ENCODE measurements at places on chromosomes 2 and 18.

DNA sequence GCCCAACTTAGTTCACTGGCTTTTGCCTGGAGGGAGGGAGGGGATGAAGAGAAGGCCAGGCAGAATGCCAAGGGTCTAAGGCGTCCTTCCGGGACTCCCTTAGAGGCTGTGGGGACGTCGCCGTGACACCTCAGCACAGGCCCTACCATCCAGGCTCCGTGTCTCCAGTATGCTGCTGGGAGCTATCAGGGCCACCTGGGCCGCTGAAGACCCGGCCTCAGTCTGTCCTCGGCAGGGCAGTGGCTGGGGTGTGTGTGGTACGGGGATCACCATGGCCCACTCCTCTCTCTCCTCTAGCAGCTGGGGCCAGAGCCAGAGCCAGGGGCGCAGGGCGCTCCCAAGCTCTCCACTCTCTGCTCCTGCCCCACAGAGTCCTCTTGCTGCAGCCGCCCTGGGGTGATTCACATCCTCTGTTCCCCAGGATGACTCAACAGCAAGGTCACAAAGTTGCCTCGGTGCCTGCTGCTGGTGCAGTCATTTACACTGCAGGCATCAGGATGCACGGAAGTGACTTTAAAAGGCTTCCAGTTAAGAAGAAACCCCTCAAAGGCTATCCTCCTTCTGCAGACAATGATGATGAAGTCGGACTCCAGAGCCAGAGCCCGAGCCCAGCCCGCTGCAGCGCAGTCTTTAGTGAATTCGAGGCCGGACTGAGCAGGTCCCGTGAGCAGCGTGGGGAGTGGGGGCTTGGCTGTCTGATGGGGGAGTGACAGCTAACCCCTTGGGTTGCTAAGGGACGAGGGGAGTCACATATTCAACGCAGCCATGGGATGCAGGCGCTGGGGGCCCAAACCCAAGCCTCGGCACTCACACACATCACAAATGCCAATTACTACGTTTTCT lies 31.9 kb downstream of the SNORC start:
- peak; percentile 52 for DNase-seq

GRCh38 chr18:6389005-6389404 lies 25.7 kb downstream of the L3MBTL4 start:
- no peak for DNase-seq

GRCh38 chr18:26655525-26656430 lies 107.4 kb upstream of the KCTD1 start:
- no peak for DNase-seq

GRCh38 chr2:230773039-230773773 lies 60.6 kb downstream of the CAB39 start:
- no peak for DNase-seq

DNA sequence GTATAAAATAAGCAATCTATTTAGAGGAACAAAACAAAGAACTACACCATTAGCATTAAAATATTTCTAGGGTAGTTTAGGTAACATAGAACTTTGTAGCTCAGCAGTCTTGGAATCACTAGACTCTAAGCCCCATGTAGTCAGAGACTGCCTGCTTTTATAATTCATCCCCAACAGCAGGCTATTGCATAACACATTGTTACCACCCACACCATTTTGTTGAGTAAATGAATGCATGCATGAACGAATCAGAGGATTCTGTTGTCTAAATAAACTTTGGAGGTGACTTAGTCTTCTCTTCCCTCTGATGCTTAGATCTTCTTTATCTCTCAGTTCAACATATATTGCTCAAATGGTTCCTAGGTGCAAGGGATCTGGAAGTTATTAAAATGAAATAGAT lies 167.6 kb upstream of the TNP1 start:
- DNase-seq = no peak

All from activated CD4-positive, alpha-beta T cell treated with anti-CD3 and anti-CD28 coated beads, Interleukin-2, amount 50 U/mL, for 48 hours (primary cell).